ENCODE measurements at places on chromosomes 3 and 15.
A peak's percentile ranks its signal among the peaks of the same experiment; 100 is the strongest.

GRCh38 chr3:128965818-128966217, 28.1 kb downstream of the CFAP92 start:
- no peak for DNase-seq

DNA sequence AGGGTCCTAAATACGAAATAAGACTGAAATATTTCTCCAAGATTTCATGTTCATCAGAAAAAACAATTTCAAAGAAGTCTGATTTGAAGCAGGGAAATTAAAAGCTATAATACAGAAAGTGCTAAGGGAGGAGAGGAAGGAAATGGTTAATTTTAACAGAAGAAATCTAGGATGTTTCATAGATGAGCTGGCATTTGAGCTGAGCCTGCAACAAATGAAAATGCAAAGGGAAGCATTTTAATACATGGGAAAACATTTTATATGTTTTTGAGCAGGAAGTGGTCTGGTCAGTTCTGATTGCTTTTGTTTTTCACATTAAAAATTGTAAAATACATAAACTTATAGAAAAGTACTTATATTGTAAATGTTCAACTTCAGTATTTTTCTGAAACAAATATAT, 17.2 kb upstream of the RAP2B start:
- no peak for DNase-seq

- no peak for DNase-seq
These were observed 202.0 kb downstream of the UBE2E2 start for GRCh38 chr3:23405081-23405480.

DNA sequence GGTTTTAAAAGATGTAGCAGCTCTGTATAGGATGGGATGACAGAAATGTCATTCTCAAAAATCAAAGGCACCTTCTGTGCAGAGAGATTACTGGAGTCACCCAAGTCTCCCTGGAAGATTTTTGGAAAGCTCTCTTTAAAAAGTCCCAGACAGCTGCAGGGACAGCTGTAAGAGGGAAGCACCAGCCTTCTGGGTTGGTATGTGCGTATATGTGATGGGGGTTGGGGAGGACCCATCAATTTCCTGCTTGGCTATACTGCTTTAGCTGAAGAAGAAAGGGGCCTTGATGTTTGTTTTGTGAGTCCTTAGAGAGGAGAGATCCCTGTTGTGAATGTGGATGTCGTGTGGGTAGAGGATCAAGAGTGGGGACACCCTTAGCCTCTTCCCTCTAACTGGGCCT, 5.4 kb upstream of the SEC11A start:
- DNase-seq, result no peak

DNA sequence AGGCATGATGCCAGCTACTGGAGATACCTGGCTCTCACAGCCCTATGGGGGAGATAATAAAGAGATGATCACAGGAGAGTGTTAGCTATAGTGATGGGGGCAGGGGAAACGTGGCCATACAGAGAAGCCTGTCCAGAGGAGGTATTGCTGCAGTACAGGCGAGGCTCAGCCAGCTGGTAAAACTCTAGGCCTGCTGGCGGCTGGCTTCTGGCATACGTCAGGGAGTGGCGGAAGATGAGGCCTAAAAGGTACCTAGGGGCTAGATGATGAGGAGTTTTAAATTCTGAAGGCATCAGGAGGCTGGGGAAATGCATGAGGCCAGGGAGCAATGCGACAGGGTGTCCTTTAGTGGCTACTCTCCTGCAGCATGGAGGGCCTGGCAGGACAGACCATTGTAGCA, 110.7 kb downstream of the EEFSEC start:
- no peak for DNase-seq

DNA sequence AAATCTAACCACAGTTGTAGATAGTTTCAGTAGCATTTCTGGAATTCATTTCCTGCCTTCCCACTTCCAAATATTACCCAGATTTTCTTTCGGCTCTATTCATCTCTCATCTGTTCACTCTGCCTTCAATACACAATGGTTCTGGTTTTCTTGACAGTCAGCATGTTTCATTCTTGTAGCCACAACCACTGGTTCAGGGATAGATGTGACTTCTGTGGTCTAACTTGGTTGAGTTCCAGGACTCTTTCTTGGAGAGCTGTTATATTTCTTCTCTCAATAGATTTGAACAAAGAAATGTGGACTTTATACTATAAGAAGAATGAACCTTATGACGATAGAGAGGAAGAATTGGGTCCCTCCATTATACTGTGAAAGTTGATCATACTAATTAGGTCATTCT, 228.8 kb downstream of the NSUN3 start:
- DNase-seq, result no peak

GRCh38 chr3:40414270-40414669, 27.3 kb downstream of the ENTPD3 start:
- no peak for DNase-seq

GRCh38 chr3:65234499-65234898, 546.7 kb upstream of the ADAMTS9 start:
- DNase-seq, result no peak

DNA sequence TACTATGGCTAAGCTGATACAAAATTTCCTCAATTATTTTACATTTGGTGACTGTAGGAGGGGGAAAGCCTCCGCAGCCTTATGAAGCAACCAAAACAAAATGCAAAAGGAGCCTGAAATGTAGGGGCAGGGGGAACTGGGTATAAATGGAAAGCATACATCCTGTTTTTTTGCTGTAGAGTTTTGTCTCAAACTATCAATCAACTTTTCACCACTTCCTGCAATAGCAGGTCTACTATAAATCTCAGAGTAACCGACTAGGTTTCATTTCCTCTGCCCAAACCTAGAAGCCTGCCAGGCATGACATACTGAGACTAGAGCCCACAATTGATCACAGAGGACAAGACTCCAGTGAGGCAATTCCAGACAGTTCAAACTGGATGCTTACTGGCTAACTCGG, 91.3 kb downstream of the SHQ1 start:
- no peak for DNase-seq

GRCh38 chr15:40932649-40933516, 3.7 kb downstream of the DLL4 start:
- no peak for DNase-seq

DNA sequence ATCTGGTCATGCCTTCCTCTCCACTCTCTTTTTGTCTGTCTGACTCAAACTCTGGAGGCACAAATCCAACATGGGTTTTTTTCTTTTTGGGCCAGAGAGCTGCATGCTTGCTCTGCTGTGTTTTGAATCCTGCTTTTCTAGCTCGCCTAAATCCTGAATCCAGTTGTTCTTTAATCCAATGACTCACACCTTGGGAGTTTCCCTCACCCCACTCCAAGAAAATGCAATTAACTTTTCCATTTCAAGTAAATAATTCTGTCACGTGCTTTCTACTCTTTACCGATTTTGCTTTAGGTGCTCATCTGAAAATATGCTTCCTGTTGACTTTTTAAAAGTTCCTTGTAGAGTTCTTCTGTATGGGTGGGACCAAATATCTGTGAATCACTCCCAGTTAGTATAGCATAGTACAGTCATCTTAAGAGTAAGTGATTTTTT, 47.6 kb downstream of the SLMAP start:
- DNase-seq, result no peak

DNA sequence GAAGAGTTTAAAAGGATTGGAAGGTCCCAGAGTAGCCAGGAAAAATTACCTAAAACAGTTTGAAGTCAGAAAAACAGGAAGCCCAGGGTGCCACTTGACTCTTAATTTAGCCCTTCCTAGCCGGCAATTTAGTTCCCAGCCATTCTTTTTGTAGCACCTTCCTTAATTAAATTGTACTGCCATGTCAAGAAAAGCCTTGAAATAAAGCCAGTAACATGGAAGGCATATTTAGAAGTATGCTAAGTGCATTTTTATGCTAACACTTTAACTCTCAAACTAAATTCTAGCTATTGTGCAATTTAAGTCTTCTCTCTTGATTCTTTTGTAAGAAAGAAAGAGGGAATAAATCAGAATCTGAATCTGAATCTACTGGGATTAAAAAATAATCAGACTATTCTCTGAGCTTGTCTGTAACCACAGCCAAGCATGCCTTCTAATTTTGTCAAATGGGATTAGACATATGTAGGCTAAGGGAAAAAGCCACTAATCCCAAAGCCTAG, 43.2 kb downstream of the MAP3K13 start:
- DNase-seq, result no peak

DNA sequence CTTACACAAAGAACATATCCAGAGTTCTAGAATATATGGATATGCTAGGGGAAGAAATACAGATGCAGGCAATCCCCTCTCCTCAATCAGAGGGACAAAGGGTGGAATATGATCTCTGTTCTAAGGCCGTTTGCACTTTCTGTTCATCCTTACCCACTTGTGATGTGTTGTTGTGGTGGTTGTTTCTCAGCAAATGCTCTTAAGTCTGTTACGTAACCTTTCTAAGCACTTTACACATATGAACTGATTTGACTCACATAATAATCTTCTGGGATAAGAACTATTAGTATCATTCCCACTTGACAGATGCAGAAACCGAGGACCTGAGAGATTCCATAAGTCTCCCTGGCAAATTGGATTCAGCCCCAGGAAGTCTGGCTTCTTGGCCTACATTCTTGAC, 40.5 kb downstream of the NGRN start:
- no peak for DNase-seq

- peak; percentile 8 for DNase-seq
These were observed 152.7 kb downstream of the CD47 start for GRCh38 chr3:107938143-107938542.

GRCh38 chr15:89958107-89958805, 42.9 kb upstream of the ZNF710 start:
- DNase-seq, result no peak

DNA sequence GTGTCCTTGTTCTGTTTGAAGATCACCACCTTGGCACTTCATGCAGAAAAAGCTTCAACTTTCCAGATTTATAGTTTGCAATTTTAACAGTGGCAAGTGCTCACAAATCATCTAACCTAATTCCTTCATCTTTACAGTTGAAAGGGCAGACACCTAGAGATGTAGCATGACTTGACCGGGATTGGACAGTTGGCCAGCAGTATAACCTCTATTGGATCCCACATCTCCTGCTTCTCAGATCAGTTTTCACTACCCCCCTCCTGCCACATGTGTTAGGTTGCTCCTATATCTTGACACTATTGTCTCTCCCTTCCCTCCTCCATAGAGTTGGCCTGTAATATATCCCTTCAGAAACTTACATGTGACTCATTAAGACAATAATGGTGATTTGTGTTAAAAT, 206.0 kb upstream of the SEMA6D start:
- DNase-seq, result no peak

GRCh38 chr3:19256313-19256712, 108.0 kb downstream of the KCNH8 start:
- no peak for DNase-seq

DNA sequence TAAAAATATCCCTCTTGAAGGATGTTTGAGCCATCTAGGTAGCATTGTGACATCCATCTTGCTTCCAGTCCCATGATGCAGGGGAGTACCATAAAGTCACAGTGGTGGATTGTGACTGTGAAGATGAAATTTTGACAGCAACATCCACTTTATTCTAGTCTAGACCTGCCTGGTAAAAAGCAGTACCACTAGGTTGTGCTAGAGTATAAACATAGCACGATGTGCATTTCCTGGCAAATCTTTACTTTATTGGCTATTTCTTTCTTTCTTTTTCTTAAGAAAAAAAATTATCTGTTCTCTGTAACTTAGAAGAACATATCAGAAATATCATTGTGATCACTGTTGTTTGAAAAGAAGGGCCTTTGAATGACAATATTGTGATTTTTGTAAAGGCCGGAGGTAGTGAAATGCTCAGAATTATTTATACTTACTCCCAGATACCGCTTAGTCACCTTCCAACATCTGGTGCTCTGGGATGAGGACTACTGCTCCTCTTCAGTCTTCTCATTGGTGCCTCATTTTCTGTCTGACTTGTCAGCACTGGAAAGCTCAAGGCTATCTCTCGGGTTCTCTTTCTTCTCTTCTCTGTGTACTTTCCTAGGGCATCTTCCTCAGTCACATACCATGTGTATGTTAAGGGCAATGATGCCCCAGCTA, 35.6 kb downstream of the AGBL1 start:
- DNase-seq, result peak; percentile 0

DNA sequence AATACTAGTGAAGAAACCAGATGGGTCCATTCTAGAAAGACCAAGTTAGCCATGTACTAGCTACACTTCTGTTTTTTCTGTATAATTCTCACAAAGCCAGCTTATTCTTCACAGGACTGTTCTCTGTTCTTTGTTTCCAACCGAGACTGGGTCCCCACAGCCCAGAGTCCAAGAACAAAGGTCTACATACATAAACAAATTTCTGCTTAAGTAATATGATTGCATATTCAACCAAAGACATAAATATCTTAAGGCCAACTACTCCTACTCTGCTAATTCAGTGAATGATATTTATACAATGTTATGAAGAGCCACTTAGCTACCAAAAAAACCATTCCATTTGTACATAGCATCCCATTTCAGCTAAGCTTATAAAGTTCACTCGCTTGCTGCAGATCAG, 299.8 kb upstream of the CCDC54 start:
- peak; percentile 40 for DNase-seq

DNA sequence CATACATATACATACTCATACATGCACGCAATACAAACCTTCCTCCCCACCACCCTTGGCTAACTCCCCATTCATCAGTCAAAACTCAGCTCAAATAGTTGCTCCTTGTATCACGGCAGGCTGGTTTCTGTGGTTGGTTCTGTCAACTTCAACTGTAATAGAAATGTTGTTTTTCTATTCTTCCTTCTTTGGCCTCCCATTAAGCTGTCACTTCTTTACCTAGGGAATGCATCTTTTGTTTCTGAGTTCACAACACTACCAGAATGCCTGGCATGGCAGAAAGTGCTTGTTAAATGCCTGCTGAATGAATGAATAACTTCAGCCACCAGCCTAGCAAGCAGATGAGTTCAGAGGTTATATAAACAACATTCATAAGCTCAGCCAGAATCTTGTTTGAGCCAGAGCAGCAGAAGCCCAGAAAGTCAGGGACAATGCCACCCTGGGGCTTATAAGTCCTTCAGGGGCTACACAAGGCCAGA, 63.1 kb downstream of the B3GALNT1 start:
- DNase-seq, result no peak

GRCh38 chr3:118057086-118057485, 977.6 kb downstream of the IGSF11 start:
- DNase-seq, result no peak

- no peak for DNase-seq
These were observed 304.4 kb downstream of the DOCK3 start for GRCh38 chr3:50978991-50979667.

DNA sequence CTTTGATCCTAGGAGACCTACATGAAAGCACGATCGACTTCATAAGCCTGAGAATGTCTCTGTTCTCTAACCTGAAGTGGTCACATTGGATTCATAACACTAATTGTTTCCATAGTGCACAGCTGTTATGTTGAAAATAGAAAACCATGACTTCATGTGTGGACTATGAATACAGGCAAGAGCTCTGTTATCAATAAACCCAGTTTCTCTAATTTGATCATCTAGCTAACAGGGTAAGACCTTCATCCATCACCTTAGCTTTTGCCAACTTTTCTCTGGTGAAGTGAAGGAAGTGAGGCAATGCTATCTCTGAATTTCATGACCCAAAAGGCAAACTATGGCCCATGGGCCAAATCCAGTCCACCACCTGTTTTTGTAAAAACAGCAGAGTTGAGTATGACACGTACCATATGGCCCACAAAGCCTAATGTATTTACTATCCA, 27.2 kb downstream of the ABI3BP start:
- no peak for DNase-seq

- no peak for DNase-seq
These were observed 163.1 kb downstream of the FMN1 start for GRCh38 chr15:33031324-33031821.
